AG08396 (cell line): ENCODE measurements at places on chromosomes 12 and 14.

- DNase-seq: no peak
Measured at GRCh38 chr12:129903092-129903945, 506 bp downstream of the TMEM132D start.

- DNase-seq: peak; percentile 25
Measured at GRCh38 chr14:74980731-74981461, 21.8 kb upstream of the EIF2B2 start.

- DNase-seq: no peak
Measured at GRCh38 chr14:106528717-106529116, 1002.3 kb downstream of the TMEM121 start.

DNA sequence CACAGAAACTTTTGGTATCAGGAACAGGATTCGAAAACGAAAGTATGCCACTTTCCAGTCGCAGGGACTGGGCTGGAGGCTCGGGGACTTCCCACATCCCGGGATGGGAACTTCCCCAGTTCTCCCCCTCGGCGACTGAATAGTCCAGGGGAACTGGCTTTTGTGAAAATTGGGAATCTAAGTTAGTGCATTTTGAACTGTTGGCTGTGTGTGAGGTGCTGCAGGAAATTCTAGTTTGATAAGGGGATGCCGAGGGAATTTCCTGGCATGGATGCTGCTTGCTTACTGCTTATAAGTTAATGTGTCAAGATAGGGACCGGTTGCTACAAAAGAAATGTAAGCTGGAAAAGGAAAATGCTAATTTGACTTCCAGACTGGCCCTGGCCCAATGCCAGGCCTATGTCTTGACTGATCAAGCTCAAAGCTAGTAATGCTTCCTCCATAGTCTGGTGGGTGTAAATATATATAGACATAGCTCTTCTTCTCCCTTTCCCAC, 73.4 kb upstream of the EIF5 start:
- peak; percentile 48 for DNase-seq

DNA sequence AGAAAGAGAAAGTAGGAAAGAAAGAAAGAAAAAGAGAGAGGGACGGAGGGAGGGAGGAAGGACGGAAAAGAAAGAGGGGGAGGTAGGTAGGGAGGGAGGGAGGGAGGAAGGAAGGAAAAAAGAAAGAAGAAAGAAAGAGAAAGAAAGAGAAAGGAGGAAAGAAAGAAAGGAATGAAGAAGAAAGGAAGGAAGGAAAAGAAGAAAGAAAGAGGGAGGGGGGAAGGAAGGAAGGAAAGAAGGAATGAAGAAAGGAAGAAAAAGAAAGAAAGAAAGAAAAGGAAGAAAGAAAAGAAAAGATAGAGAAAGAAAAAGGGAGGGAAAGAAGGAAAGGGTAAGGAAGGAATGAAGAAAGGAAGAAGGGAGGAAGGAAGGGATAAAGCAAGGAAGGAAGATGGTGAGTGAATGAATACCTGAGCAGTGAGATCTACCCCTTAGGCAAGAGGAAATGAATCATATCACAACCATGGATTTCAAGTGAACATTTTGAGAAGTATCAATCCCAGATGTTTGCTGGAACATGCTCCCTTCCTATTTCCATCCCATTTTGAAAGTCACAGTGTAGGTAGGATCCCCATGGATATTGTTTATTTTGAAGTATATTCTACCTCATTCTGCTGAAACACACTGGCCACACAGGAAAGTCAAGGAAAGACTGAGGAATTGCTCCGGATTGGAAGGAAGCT, 639.4 kb upstream of the TBX3 start:
- DNase-seq: peak; percentile 28

GRCh38 chr12:32650508-32650907, 28.6 kb upstream of the DNM1L start:
- DNase-seq: no peak

- DNase-seq: no peak
Measured at GRCh38 chr14:98835051-98835824, 436.8 kb downstream of the BCL11B start.

DNA sequence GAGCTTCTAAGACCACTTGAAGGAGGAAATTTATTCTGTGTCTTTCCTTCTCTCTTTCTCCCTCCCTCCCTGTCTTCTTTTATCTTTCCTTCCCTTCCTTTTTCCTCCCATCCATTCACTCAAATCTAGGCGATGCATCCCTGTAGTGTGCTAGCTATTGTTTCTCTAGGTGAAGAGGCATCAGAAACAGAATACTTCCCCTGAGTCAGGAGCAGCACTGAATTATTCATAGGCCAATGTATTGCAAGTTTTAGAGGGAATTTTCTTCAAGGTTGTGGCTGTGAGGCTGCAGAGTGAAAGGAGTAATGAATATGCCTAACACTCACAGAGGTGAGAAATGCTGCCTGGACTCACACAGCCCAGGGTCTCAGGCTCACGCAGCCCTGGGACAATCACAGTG, 23.2 kb downstream of the CCDC177 start:
- no peak for DNase-seq

GRCh38 chr14:73662487-73662943, 17.7 kb downstream of the DNAL1 start:
- DNase-seq: peak; percentile 63

GRCh38 chr14:58200480-58200841, 512 bp downstream of the ACTR10 start:
- no peak for DNase-seq

- DNase-seq: no peak
Measured at GRCh38 chr12:48029491-48030172, 25.4 kb upstream of the COL2A1 start.

DNA sequence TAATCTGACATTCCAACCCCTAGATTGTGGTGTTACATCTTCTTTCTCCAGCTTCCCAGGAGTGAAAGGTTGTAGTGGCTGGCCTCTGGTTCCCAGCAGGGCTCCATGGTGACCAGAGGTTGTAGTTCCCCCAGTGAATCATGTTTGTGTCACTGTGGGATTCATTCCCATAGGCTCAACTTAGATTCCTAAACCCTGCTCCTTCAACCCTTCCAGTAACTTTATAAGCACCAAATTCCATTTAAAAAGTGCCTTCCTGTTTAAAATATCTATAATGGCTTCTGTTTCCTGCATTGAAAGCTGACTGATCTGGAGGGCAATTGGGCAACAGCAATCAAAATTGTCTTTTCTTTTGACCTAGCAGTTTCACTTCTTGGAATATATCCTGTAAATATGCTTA, 40.5 kb upstream of the TBC1D15 start:
- peak; percentile 30 for DNase-seq

DNA sequence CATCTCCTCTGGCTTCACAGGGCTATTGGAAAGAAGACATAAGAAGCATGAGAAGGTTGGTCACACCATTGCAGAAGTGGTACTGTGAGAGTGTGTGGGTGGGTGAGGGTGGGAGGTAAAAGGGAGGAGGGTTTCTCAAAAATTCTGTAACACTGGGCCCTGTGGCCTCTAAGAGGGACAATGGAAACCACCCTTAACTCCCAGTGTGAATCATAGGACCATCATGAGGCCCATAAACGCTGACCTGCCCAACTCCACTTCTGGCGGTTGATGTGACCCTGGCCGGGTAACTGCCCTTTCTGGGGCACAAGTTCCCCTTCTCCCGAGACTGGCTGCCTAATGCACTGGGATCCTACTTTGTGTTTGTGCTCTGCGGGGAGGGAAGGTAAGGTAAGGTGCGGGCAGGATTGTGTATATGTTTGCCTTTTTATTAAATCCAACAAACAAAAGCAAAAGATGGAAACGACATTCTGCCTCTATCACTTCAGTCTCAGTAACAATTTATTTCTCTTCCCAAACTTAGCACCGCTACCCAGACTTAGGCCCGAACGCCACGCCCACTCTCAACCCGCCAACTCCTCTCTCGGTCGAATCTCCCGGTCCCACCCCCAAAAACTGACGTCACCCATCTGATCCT, 551 bp downstream of the METTL1 start:
- peak; percentile 93 for DNase-seq

- DNase-seq: no peak
Measured at GRCh38 chr14:50814161-50814560, 16.8 kb downstream of the NIN start.
